ENCODE measurements at places on chromosomes 4 and X.

GRCh38 chr4:24743206-24743605 lies 52.2 kb upstream of the SOD3 start:
- DNase-seq: no peak

GRCh38 chrX:46152756-46153155 lies 392.5 kb downstream of the ZNF674 start:
- DNase-seq: no peak

GRCh38 chr4:174654634-174655033 lies 132.3 kb upstream of the HPGD start:
- DNase-seq: no peak

GRCh38 chrX:53265771-53266574 lies 15.4 kb downstream of the IQSEC2 start:
- DNase-seq: no peak

GRCh38 chrX:15750611-15751154 lies 12.6 kb downstream of the CA5B start:
- no peak for DNase-seq

- DNase-seq: no peak
Observed at GRCh38 chr4:78529569-78530209, 21.9 kb upstream of the ANXA3 start.

- no peak for DNase-seq
Observed at GRCh38 chrX:20461576-20461975, 194.9 kb upstream of the RPS6KA3 start.

- no peak for DNase-seq
Observed at GRCh38 chr4:42453612-42454011, 56.3 kb downstream of the SHISA3 start.

DNA sequence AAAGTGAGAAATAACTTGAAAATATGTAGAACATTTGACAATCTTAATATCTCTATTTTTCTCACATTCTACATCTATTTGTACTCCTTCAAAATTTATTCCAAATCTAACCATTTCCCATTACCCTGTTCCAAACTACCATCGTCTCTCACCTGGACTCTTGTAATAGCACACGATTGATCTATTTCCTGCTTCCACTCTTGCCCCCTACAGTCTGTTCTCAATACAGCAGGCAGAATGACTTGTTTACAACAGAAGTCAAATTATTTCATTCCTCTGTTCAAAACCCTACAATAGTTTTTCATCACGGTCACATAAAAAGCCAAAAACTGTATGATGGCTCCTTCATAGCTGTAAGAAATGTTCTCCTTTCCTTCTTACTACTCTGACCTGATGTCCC lies 21.1 kb upstream of the LUZP4 start:
- no peak for DNase-seq

- DNase-seq: no peak
Observed at GRCh38 chr4:83504996-83505395, 20.1 kb upstream of the ABRAXAS1 start.

DNA sequence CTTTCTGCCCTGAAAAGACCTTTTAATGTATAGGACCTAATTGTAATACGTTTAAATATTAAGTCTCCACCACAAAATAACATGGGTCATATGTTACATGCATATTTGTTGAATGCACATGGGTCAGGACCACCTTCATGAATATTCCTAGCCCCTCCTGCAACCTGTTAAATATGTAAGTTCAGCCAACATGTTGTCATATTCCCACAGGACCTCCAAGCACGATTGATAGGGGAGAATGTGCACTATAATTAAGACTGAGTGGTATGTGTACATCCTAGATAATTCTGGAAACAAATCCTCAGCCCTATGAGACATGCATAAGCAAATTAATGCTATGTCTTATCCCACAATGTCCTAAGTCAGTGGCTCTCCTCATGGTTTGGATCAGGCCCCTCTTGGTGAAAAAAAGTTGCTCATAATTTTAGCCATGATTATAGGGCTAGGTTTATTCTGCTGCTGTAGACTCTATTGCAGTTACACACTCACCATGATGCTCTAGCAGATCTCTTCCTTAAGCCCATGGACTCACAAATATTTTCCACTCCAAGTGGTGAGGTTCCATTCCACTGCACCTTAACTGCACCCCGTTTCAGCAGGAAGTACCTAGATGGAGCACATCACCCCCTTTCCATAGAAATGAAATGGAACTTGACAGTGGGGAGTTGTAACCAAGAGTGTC lies 10.2 kb downstream of the TIGD2 start:
- DNase-seq: no peak

DNA sequence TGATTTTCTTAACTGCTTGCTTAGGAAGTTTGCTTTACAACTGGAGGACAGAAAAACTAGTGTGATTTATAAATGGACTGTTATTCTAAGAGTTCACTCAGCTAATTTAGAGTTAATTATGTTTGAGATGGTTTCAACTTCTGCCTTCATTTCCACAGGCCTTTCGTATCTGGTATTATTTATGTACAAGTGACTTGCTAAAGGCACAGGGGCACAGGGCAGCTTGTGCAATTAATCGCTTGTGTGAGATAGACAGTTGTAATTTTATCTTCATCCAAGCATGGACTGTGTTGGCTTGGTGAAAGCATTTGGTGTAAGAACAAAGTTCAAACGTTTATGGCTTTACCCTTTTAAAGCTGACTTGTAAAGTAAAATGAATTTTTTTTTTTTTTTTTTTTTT lies 38.3 kb downstream of the GPAT3 start:
- DNase-seq: no peak

- no peak for DNase-seq
Observed at GRCh38 chr4:100933628-100934027, 413.7 kb downstream of the PPP3CA start.

DNA sequence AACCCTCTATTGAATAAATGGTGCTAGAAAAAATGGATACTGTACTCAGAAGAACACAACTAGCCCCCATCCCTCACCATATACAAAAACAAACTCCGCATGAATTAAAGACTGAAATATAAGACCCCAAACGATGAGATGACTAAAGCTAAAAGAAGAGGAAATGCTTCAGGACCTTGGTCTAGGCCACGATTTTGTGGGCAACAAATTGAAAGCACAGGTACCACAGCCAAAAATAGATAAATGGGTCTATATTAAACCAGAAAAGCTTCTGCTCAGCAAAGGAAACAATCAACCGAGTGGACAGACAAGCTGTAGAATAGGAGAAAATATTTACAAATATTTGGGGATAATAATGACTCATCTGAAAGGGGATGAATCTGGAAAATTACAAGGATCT lies 86.4 kb upstream of the DHRSX start:
- DNase-seq: no peak

DNA sequence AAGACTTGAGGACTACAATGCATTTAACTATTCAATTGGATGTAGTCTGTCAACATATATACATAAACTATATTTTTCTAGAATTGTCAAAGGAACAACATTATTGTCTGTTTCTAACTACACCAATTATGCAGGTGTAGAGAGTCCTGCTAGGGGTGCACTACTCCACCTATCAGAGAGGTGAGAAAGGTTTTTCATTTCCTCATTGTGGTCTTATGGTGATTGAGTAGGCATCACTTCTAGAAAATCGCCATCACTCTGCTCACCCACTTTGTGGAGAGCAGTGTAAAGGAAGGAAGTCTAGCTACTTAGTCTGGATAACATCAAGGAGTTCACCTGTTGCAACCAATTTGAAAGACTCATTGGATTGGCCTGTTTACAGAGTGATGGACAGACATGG lies 4.4 kb upstream of the ADH1C start:
- DNase-seq: no peak

- DNase-seq: no peak
Observed at GRCh38 chrX:115602729-115603389, 41.9 kb downstream of the PLS3 start.

- DNase-seq: no peak
Observed at GRCh38 chr4:115154826-115155225, 41.4 kb upstream of the NDST4 start.

- DNase-seq: no peak
Observed at GRCh38 chrX:8404926-8405325, 59.7 kb upstream of the VCX3B start.

- DNase-seq: no peak
Observed at GRCh38 chrX:154981116-154981411, 41.5 kb downstream of the F8 start.

- no peak for DNase-seq
Observed at GRCh38 chrX:152917656-152918579, 20.1 kb downstream of the ZNF185 start.

- no peak for DNase-seq
Observed at GRCh38 chr4:189029976-189030504, 890.8 kb downstream of the TRIML1 start.

DNA sequence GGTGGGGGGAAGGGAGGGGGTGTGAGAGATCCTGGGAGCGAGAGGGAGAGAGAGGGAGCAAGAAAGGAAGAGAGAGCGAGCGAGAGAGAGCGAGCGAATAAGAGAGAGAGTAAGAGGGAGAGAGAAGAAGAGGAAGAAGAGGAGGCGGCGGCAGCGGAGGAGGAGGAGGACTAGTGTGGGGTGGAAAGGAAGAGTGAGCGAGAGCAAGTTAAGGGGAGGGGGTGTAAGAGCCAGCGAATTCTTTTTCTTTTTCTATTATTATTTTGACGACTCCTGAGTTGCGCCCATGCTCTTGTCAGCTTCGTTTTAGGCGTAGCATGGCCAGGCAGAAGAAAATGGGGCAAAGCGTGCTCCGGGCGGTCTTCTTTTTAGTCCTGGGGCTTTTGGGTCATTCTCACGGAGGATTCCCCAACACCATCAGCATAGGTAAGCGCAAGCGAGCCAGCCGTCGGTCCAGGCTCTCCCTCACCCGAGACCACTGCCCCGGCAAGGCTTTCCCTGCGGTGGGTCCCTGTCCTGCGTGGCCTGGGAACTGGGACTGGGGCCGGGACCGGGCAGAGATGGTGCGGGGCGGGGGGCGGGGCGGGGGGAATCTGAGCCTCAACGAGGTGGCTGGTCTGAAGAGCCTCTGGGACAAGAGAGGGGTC lies at the start of gene GRIA3:
Gene GRIA3 (plus strand): TSS at position 60 of the 647 bp plus-strand sequence. CDS start 258 bp downstream, at position 318.
- DNase-seq: no peak

DNA sequence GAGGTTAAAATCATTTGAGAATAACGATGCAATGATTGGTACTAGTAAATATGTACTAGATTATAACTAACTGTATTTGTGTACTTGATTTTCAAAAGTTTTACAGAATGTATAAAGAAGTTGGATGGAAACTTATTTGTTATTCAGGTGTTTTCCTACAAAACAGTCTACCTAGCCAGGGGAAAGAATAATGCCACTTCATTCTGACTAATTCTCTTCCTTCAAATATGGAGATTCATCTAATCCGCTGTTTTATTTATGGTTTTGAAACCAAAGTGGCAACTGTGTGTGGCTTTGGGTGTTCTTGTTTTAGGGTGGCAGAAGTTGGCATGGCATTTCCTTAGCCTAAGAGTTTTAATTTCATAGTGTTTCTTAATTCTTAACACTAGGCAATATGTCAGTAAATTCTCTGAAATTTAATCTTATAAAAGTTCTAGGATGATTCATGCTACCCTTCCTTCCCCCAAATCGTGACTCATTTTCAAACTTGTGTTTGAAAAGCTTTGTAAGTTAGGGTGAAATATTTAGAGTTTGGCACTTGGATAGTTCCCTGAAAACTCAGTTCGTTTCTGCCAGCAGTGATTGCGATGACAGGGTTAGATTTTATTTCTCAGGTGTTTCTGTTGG lies 62.6 kb downstream of the DCLK2 start:
- no peak for DNase-seq

GRCh38 chrX:152637649-152638442 lies at the start of gene GABRQ:
Gene GABRQ, plus strand, starts transcription at chrX:152637895. Its CDS starts 308 bp downstream, at chrX:152638203.
- no peak for DNase-seq

DNA sequence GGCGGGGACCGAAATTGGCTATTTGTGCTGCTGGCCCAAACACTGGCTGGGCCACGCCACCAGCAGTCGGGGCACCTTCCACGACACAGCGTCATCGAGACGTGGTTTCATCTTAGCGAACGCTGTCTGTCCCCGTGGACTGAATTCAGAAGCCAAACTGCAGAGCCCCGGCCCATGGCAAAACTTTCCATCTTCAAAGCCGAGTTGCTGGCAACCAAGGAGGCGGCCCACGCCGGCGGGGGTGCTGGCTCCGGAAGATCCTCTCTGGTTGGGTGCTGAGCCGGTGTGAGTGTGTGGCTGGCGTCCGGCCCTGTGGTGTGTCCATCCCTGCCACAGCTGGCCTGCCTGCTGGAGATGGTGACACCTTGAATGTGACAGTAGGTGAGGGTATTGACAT lies 96.6 kb upstream of the ADRA2C start:
- DNase-seq: peak; percentile 59

GRCh38 chr4:133124746-133125145 lies 24.3 kb upstream of the PCDH10 start:
- no peak for DNase-seq

Measured in naive thymus-derived CD8-positive, alpha-beta T cell (primary cell).